ENCODE measurements at places on chromosomes 6 and 20.

DNA sequence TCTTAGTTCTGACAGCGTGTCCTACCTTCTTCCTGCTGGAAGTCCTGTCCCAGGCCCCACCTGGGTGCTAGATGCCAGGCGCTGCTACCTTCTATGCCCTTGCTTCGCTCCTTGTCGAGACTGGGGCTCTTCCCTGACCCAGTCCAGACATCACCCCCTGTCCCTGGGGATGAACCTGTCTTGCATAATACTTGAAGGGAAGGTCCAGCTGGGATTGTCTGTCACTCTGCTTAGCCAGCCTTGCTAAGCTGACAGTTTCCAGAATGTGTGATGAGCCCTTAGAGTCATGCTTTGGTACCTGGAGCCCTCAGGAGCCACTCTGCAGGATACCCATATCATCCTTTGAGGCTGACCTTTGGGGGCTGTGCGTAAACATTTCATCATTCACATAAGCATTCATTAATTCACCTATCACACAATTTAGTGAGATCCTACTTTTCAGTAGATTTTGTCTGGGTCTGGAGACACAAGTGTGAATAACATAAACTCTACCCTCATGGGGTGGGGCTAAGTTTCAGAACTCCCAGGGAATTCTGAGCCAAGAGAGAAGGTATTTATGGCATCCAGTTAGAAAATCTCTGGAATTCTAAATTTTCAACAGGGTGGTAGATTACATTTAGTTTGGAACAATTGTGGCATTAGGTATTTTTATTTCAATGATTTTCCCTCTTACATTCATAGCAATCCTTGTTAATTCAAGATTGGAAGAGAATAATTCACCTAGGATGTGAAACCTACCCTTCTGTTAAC lies 151.1 kb upstream of the HDAC2 start:
- no peak for DNase-seq

GRCh38 chr6:150787429-150787828 lies 78.1 kb upstream of the MTHFD1L start:
- no peak for DNase-seq

DNA sequence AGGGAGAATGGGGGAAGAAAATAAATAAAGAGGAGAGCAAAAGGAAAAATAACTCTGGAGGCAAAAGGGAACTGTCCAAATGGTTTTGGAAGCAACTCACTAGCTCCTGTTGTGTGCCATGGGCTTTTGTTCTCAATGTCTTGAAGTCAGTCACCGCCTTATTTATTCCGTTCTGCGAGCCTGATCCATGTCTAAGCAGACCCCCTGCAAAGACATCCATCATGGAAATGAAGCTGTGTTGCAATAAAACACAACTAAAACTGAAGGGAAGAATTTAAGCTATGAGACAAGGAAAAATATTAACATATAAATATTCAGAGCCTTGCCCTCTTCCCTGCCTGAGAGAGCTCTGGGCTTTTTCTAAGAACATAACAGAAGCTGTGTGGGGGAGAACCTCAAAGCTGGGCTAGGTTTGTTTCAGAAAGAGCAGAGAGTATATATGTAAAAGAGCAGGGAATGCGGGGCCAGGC lies 373.2 kb upstream of the CNR1 start:
- DNase-seq, result no peak

- DNase-seq, result no peak
Measured at GRCh38 chr6:154593122-154593521, 82.6 kb upstream of the CNKSR3 start.

GRCh38 chr6:167779993-167780655 lies 46.6 kb upstream of the AFDN start:
- DNase-seq, result no peak

GRCh38 chr6:16559071-16559470 lies 202.2 kb downstream of the ATXN1 start:
- no peak for DNase-seq

- no peak for DNase-seq
Measured at GRCh38 chr6:149213829-149214228, 103.7 kb upstream of the TAB2 start.

- no peak for DNase-seq
Measured at GRCh38 chr6:136677822-136678221, 114.5 kb downstream of the MAP3K5 start.

- DNase-seq, result no peak
Measured at GRCh38 chr6:160427312-160428068, 79.3 kb downstream of the SLC22A3 start.

DNA sequence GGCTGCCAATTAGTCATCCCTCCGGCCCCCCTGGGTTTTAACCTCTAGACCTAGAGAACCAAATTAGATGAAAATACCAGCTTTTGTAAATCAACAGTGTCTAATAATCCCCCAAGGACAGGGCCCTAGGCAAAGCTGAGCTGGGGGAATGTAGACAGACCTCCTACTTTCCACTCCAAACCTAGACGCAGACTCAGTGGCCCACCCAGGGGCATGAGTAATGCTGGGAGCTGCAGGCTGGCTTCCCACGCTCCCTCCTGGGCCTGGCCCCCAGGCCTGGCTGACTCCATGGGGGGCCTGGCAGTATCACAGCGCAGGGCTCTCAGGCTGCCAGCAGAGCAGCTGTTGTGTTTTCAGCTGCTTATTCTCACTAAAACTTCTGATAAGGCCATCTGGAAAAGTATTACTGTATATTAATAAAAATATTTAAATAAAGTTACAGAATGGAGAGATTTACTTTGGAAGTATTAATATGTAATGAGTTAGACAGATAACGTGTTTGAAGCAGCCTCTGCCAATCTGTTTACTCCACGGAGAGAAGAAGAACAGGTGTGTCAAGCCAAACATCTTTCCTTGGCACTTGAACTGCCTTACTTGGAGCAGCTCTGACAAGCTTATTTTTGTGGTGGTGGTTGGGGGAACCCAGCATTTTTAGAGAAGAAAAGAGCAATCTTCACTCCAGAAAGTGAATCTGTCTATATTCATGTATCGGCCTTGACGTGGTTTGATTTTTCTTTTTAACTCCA lies 144.0 kb upstream of the AGPAT4 start:
- no peak for DNase-seq

- DNase-seq, result no peak
Measured at GRCh38 chr20:21901470-21902275, 196.2 kb downstream of the PAX1 start.

GRCh38 chr6:78962448-78962847 lies 95.1 kb downstream of the IRAK1BP1 start:
- no peak for DNase-seq

GRCh38 chr6:168951217-168951616 lies 302.4 kb downstream of the THBS2 start:
- DNase-seq, result no peak

GRCh38 chr20:4104842-4105241 lies 89.5 kb upstream of the RNF24 start:
- DNase-seq, result no peak

DNA sequence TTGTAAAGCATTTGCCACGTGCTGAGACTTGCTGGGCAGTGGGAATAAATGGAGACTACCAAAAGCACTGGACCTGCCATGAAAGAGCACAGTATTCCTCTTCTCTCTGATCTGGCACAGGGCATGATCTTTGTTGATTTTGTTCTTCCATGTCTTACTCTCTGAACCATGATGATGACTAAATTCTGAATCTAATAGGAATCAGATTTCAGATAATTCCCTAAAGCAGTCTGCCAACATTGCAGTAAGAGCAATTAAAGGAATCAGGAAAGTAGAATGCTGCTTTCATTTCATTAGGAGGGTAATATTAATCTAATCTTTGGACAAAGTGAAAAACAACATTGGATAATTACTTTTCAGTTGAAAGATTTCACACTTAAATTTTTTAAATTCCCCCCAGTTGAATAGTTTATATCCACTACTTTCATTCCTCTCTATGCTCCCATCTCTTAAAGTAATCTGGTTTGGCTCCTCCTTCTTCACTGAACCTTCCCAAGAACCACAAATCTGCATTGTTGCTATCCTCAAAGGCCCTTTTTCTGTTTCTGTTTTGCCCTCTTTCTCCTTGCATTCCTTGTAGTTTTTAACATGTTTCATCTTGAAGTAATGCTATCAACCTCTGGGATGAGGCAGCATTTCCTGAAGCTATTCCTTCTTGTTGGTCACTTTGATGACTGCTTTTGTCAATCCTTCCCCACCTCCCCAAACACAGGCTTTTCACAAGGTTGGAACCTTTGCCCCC lies 243.2 kb upstream of the TENT5A start:
- DNase-seq, result no peak

DNA sequence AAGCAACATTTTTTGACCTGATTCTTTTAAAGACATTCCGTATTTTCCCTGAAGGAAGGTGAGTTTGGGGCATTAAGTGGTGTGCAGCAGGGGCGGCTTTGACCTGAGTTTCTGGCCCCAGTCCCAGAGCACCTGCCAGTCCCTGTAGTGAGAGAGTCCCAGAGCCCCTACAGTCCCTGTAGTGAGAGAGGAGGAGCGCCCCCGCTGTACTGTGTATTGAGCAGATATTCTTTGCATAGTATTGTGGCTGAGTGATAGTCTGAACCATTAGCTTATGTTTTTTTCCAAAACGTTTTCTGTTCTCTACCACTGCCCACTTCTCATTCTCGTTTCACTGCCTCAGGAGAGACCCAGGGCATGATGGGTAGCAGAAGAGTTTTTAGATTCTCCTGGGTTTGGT lies 17.2 kb upstream of the SH3BGRL2 start:
- DNase-seq, result no peak

GRCh38 chr20:15930311-15931305 lies 642.6 kb downstream of the KIF16B start:
- peak; percentile 59 for DNase-seq

DNA sequence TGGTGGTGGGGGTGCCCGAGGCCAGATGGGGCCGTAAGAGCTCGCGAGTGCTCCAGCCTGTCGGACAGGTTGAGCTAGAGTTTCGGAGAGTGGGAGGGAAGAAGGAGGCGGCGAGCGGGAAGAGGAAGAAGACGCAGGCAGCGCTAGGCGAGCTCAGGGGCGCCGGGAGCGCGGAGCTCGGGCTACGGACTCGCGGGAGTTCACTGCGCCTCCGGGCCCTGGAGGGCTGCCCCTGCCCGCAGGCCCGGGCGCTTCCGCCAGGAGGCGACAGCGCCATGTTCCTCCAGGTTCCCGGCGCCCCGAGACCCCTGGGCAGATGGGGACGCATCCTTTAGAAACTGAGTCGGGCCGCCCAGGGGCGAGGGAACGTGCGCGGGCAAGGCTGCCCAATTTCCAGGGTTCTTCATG lies 984 bp downstream of the TFAP2C start:
- DNase-seq, result no peak

DNA sequence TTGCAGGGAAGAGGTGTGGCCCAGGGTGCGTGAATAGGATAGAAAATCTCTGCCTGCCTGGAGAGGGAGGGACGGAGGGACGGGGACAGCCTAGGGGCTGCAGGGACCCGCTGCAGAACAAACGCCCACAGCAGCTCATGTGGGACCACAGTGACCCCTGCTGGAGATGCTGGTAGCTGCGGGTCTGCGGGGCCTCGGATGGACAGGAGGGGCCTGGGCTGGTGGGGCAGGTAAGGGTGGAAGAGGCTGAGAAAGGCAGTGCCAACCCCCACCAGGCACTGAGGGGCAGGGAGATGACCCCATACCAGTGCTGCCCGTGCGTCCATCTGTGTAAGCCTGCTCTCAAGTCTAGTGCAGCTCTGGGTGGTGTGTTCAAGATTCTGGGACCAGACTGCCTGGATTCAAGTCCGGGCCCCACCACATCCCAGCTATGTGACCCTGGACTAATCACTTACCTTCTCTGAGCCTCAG lies 39.4 kb downstream of the KIAA1755 start:
- peak; percentile 24 for DNase-seq

DNA sequence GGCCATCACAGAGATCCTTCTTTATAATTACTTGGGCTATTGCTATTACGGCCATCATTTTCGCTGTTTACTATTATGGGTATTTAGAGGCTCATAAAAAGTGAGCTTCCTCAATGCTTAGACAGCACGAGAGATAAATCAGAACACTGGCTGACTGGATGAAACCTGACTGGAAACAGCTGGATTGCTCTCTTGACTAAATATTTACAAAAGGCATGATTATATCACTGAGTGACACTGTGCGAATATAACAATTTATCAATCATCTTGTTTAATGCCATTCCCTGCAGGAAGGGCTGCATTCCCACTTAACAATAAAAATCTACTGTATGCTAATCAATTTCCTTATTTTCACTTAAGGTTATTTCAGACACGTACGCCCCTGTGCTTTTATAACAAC lies 260.1 kb upstream of the ARID1B start:
- no peak for DNase-seq

- DNase-seq, result no peak
Measured at GRCh38 chr6:41273714-41274113, 12.8 kb downstream of the TREM1 start.

DNA sequence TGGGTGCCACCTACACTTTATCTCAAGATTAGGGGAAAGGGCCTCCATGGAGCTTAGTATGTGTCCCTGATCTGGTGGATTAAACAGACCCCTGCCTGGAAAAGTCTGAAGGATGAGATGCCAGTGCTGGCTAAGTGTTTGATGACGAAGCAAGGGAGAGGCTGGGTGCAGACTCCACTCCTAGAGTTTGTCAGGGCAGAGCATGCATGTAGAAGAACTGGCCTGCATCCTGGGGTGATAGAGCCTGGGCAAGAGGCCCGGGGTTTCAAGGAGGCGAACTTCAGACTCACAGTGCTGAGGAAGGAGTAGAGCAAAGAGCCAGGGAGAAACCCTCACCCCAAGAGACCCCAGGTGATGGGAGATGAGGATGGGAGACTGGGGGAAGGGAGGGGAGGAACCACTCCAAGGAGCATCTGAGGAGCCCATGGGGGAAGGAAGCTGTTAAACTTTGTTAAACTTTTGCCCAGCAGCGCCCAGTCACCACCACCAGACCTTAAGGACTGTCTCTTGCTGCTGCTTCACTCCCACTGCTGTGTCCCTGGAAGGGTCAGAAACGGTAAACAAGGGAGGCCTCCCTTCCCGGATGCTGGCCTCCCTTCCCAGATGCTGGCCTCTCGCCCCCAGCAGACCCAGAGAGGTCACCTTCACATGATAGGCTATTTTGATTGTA lies 61.6 kb downstream of the RPRD1B start:
- DNase-seq, result no peak

DNA sequence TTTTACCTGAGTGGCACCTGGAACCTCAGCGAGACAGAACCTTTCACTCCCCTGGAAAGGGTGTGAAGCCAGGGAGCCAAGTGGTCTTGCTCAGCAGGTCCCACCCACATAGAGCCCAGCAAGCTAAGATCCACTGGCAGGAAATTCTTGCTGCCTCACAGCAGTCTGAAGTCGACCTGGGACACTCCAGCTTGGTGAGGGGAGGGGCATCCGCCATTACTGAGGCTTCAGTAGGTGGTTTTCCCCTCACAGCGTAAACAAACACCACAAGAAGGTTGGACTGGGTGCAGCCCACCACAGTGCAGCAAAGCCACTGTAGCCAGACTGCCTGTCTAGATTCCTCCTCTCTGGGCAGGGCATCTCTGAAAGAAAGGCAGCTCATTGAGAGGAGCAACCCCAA lies 134.7 kb upstream of the RSPO3 start:
- DNase-seq, result no peak

DNA sequence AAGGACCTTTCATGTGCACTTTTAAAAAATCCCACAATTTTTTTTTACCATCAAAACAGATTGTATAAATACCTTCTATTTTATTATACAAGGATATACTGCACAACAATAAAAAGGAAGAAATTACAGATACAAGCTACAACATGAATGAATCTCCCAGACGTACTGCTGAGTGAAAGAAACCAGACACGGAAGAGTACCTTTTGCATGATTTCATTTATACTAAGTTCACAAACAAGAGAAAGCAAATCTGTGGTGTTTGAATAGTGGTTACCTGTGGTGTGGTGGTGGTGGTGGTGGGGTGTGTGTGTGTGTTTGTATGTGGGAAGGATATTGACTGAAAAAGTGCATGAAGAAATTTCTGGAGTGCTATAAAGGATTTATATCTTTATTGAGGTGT lies 6.8 kb upstream of the PLCB4 start:
- no peak for DNase-seq

GRCh38 chr6:165962366-165962765 lies 205.3 kb downstream of the TBXT start:
- no peak for DNase-seq

Data from NCI-H1694 treated with DMSO at 0.1 percent for 48 hours (cell line).